ENCODE measurements at places on chromosomes 5 and 9.

- no peak for DNase-seq
These were observed at the start of gene CRB2 for GRCh38 chr9:123355761-123356431. CRB2 (plus strand) TSS chr9:123356197; CDS start chr9:123356261, 64 bp downstream.

DNA sequence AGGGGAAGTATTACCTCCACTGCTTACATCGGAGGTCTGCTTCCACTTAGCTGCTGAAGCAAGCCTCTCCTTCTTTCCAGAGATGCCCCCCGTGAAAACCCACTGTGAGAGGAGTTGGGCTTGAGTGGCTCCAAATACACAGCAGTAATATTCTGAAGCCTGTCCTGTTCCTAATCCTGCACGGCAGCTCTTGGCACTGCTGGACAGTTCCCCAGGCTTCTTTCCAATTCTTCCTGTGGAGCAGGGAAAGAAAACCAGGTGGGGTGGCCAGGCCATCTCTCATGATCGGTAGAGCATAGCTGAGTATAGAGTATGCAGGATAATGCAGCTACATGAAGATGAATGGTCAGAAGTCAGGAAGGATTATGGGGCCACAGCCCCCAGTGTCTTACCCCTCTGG, 335.3 kb downstream of the MARCHF11 start:
- DNase-seq = no peak

- DNase-seq = no peak
These were observed 344.1 kb downstream of the SEMA5A start for GRCh38 chr5:9201761-9202160.

DNA sequence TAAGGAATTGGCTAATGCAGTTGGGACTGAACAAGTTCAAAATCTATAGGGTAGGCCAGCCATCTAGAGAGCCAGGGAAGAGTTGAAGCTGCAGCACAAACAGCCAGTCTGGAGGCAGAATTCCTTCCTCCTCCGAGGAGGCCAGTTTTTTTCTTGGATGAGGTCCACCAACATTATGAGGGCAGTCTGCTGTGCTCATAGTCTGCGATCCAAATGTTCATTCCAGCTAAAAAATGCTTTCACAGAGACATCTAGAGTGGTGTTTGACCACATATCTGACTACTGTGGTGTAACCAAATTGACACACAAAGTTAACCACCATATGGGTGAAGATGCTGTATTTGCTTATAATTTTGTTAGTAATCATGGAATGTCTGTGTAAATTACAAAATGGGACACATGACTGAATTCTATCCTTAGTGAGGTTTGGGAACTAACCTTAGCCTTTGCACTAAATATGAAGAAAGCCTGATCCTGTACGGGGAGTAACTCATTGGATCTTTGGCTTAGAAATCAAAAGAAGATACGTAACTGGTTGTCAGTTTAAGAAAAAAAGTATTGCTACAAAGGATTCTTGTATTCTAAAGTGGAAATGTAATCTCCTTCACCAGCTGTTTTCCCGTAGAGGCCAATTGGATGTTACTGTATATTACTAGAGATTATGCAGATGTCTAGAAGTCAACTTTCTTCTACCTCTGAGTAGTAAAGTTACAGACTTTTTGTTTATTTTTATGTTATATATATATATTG, 70.6 kb downstream of the SPIN1 start:
- DNase-seq = no peak
